ENCODE measurements at places on chromosomes 2 and 18.
A peak's percentile ranks its signal among the peaks of the same experiment; 100 is the strongest.

GRCh38 chr2:27152102-27152795 lies 3.4 kb downstream of the TCF23 start:
- DNase-seq = no peak

DNA sequence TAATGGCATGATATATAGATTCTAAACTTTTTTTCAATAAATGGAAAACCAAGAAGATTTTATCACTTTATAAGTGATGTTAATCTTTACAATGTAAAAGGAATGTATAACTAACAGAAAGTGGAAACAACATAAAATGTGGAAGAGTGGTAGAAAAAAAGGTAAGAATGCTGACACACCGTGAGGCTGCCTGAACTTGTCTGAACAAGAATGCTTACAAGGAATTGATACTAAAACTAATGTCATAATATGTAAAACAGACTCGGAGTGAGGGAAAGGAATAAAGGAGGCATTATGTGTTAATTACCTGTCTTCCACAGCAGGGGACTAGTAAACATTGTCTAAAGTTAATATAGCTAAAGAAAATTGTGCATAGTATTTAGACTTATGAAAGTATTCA lies 958.8 kb upstream of the TMEFF2 start:
- no peak for DNase-seq

GRCh38 chr18:66764230-66764629 lies 160.3 kb upstream of the CDH19 start:
- DNase-seq = no peak

DNA sequence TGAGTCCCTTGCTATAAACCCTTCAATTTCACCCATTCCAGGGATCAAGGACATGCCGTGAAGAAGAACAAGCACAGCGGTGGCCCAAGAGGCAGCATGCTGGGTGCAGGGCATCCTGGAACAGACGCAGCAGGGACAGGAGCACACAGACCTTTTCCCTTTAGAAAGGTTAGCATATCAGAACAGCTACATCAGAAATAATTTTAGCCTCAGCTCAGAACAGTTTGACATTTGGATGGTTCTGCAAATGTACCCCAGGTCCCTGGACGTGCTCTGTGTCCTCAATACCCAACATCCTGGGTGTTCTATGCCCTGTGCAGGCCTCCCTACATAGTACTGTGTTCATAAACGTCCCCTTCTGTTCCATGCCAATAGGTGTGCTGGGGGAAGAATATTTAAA lies 80.4 kb downstream of the MYOM1 start:
- DNase-seq = no peak

- DNase-seq = peak; percentile 46
Observed at GRCh38 chr2:72920318-72921087, 3.2 kb downstream of the EMX1 start.

All from activated naive CD4-positive, alpha-beta T cell treated with Interleukin-2 at 50 U/mL for 16 hours (primary cell).